Right cardiac atrium (tissue), 5 donors: ENCODE measurements at places on chromosomes 6 and 20. TPM values are rescaled to one million over a fixed set of nuclear protein-coding genes. Genes with fewer than 3 reads are reported as not detected.

Gene F13A1
- polyA plus RNA-seq = 9.4 TPM

Gene NKX2-4
- polyA plus RNA-seq = not detected

Gene GABRR1
- polyA plus RNA-seq = not detected

Gene WFDC11
- not detected for polyA plus RNA-seq

Gene SLC17A1
- not detected for polyA plus RNA-seq

Gene GPR63
- 0.29 TPM for polyA plus RNA-seq

Gene DDAH2
- 57.4 TPM for polyA plus RNA-seq

Gene SIRPD
- polyA plus RNA-seq = not detected

Gene ANKRD66
- not detected for polyA plus RNA-seq

Gene GLP1R
- polyA plus RNA-seq = 3.5 TPM
